ENCODE measurements at places on chromosomes 4 and X.

DNA sequence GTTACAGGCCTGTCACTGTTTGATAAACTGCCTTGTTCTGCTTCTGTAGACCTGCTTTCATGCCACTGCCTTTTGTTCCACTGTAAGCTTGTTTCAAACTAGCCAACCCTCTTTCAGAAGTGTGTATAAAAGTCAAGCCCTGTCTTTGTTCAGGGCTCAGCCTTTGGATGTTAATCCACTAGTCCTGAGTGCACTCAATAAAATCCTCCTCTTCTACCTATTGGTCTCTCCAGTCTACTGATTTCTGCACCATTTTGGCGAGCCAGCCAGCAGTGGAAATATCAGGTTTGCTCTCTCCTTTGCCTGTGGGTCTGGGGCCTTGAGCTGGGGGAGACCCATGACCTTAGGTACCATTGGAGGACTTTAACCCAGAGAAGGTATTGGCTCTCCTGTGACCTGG lies 901.6 kb upstream of the NDST4 start:
- no peak for DNase-seq

DNA sequence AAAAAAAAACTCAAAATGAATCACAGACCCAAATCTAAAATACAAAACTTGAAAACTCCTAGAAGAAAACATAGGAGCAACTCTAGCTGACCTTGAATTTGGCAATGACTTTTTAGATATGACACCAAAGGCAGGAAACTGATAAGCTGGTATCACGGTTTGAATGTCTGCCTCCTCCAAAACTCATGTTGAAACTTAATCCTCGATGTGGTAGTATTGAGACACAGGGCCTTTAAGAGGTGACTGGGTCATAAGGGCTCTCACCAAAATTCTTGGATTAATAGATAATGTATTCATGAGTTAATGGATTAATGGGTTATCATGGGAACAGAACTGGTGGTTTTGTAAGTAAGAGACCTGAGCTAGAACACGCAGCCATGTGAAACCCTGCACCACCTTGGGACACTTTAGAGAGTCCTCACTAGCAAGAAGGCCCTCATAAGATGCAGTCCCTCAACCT lies 40.5 kb downstream of the FRYL start:
- no peak for DNase-seq

- no peak for DNase-seq
Observed at GRCh38 chr4:77623091-77623490, 17.5 kb downstream of the CXCL13 start.

GRCh38 chr4:174320494-174321199 lies 36.9 kb downstream of the CEP44 start:
- DNase-seq: no peak

DNA sequence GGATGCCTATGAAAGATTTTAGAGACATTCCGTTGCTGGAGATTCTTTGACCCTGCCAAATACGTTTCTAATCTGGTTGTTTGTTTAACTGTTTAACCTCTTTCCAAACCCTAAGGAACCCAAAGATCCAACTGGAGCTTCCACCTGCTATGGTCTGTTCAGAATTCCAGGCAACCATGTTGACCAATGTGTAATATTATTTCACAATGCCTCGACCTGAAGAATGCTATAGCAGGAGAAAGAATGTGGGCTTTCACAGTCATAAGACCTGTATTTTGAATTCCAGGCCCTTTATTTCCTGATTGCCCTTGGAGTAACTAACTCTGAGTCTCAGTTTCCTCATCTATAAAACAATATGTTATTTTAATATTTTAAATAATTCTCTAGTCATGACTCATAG lies 90.8 kb downstream of the COL25A1 start:
- DNase-seq: no peak

- DNase-seq: no peak
Observed at GRCh38 chrX:136015016-136015415, 29.8 kb downstream of the SLC9A6 start.

DNA sequence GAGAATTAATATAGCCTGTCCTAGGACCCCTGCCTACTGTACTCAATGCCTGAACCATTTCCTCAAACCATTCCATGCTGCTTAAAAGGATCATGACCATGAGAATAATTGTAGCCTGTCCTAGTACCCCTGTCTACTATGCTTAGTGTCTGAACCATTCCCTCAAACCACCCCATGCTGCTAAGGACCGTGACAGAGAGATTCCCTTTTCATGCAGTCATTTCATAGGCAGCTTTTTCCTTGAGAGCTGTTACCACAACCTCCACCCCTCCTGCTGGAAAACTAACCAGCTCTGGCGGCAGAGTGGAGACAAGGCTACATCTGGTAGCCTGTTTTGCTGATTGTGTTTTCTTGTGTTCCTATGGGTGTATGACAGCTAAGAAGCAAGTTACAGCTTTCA lies 174.9 kb upstream of the SMARCAD1 start:
- DNase-seq: no peak

DNA sequence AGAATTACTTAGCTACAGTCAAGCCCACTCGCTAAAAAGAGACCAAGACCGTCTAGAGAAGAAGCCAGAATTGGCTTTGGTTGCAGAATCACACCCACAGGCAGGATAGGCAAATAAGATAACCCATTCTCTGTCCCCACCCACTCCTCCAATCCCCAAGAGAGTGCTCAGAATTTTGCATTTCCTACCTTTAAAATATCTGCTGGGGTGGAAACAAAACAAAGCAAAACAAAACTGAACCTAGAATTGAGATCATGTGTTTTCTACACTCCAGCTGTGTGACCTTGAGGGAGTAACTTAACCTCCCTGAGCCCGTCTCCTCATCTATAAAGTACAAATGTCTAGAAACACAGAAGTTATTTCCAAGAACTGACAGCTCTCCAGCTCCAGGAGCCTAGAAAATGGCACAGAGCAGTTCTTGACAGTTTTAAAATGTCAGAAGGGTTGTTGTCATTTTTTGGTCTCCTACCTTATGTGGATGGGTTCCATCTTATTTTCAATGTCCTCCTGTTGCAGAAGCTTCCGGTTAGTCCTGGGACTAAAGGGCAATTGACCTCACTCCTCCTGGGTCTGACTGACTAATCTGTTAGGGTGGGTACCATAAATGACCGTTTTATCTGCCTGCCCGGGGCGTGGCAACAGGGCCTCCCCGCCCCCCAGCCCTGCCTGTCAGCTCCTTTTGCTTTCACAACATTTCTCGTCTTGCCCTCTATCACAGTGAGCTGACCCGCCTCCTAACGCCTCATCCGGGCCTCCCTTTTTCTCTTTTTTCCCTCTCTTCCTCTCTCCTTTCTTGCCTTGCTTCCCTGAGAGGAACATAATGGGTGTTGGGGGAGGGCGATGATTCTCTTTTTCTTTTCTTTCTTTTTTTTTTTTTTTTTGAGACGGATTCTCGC lies 114.0 kb downstream of the RBM47 start:
- no peak for DNase-seq

- peak; percentile 67 for DNase-seq
Observed at GRCh38 chrX:63560601-63561218, 209.6 kb upstream of the SPIN4 start.

DNA sequence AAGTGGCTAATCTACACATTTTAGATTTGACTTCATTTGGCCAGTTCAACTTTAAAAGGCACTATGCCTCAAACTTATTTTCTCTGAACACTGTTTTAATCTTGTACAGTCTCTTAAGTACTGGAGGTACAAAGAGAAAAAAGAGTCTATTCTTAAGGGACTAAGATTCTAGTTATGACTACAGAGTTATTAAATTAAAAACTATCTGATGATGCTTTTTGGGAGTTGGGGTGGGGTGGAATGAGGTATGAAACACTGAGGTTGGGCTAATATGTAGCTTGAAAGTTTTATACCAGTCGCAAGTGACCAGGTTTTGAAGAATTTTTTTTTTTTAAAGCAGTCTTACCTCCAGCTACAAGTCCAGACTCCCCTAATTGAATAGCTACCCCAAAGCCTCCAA lies 17.7 kb upstream of the GPR34 start:
- no peak for DNase-seq

DNA sequence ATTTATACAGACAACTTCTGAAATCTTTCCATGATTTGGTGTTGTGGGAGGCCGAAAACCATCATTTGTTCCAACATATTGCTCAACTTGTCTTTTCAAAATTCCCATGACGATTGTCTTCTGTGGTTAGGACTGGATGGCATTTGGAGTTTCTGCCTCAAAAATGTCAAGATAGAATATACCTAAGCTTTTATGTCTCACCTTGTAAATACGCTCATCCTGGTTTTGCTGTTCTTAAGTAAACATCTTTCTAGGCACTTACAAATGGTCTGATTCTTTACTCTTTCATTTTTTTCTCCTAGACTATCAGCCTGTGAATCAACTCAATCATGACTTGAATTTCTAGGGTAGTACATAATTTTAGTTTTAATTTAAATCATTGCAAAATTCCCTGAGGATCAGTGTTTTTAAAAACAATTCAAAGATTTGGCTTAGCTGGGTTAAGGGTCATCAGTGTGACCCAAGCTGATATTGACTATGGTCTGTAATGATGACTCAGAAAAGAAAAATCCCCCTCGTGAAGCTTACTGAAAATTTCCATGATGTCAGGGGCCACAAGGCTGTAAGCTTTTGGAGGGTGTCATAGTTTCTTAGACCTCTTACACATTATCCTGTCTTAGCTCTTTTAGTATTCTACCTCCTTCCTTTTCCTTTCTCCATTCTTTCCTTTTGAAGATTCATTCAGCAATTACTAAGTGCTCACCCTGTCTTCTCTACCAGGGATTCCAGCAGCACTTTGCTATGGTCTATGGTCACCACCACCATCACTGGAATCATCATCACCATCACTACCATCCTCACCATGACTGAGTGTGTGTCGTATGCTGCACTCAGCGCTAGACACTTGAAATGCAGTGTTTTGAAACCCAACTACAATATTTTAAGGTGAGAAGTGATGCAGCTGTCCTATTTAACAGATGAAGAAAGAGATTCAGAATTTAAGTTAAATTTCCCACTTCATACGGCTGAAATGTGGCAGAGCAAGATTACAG lies 124.4 kb downstream of the CPE start:
- DNase-seq: no peak

DNA sequence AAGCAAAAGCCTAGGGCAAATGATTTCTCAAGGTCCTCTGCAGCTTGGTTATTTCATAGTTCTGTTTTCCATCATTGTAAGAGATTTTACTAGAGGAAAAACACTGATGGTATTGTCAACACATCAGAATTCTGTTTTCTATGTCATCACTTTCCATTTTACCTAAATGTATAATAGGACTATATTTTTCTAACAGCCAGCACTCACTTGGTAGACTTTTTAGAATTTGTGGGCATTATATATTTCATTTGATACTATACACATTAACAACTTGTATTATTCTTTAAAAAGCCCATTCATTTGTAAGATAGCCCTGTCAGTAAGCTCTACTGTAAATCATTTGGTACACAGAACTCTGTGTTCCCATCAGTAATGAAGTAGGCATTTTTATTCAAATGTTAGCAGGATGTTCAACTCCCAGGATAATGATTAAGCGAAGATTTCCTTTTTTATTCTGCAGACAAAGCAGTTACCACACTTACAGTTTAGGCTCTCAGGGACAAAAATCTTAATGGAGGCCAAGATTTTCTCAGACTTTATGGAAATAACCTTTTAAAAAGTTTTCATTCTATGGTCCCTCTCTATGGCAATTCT lies 143.6 kb upstream of the TEX13C start:
- DNase-seq: no peak

- no peak for DNase-seq
Observed at GRCh38 chrX:133864236-133864635, 121.2 kb downstream of the GPC3 start.

GRCh38 chrX:136162827-136163570 lies 15.7 kb downstream of the FHL1 start:
- peak; percentile 53 for DNase-seq

DNA sequence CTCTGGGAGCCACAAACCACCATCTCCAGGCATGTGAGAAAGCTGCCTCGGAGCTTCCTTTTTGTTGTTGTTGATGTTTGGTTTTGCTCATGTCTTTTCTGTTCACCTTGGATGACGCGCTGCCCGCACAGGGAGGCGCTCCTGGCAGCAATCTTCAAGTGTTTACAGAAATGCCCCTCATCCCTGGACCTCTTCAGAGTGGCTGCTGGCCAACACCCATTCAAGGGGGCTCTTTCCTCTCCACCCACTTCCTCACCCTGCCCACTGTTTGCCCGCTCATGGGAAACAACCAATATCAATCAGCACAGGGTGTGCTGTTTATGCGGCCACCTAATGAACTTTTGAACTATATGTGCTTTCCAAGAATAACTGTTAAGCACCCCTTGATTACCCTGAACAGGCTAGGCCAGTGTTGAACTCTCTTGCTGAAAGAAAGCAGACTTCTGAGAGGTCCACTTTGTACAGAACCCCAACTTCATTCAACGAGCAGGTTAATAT lies 355.1 kb upstream of the CLNK start:
- no peak for DNase-seq

GRCh38 chr4:98387345-98388026 lies 126.3 kb downstream of the RAP1GDS1 start:
- no peak for DNase-seq

DNA sequence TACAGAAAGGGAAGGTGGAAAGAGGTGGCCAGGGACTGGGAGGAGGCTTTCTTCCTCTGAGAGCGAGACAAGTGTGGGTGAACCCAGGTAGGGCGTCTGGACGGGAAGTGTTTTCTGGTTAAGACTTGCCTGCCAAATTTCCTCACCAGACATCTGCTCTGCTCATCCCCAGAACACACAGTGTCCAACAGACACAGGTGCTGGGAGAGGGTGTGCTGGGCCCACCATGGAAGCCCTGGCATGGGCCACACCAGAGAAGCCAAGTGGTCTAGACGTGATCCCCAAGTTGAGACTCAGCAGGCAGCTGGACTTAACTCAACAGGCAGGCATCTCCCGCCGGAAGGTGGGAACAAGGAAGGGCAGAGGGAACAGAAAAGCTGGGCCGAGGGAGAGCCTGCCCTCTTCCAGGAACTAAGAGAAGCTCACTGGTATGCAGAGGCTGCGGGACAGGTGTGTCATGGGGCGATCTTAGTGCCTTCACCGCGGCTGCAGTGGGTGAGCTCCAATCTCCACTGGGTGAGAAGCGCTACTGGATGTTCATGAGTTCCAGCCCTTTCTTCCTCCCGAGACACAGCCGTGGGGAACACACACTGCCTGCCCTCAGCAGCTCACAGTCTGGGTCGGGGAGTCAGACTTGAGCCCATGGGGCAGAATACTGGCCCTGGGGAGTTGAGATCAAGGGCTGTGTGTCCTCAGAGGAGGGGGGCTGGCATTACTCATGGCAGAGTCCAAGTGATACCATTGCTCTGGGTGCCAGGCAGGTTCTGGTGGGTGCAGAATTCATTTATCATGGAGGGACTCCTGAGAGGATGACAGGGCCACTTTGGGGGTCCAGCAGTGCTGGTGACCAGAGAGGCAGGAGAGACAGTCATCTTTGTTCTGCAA lies 110.2 kb downstream of the CPZ start:
- no peak for DNase-seq

GRCh38 chr4:121112530-121112929 lies 40.2 kb upstream of the NDNF start:
- no peak for DNase-seq

DNA sequence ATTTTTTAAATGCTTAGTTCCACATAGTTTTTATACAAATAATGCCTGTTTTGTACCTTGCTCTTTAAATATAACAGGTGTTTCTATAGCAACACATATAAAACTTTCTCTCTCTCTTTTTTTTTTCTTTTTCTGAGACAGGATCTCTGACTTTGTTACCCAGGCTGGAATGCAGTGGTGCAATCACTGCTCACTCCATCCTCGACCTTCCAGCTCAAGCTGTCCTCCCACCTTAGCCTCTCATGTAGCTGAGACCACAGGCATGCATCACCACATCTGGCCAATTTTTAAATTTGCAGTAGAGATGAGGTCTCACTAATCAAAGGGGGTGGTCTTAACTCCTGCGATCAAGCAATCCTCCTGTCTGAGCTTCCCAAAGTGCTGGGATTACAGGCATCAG lies 18.3 kb upstream of the SULT1E1 start:
- no peak for DNase-seq

GRCh38 chrX:115260330-115260729 lies 26.4 kb upstream of the LRCH2 start:
- DNase-seq: no peak
